ENCODE measurements at places on chromosomes 7 and 10. TPM values are rescaled to one million over a fixed set of nuclear protein-coding genes. Genes with fewer than 3 reads are reported as not detected.

ZNF25 gene
- polyA plus RNA-seq, result 16.1 TPM

DNA sequence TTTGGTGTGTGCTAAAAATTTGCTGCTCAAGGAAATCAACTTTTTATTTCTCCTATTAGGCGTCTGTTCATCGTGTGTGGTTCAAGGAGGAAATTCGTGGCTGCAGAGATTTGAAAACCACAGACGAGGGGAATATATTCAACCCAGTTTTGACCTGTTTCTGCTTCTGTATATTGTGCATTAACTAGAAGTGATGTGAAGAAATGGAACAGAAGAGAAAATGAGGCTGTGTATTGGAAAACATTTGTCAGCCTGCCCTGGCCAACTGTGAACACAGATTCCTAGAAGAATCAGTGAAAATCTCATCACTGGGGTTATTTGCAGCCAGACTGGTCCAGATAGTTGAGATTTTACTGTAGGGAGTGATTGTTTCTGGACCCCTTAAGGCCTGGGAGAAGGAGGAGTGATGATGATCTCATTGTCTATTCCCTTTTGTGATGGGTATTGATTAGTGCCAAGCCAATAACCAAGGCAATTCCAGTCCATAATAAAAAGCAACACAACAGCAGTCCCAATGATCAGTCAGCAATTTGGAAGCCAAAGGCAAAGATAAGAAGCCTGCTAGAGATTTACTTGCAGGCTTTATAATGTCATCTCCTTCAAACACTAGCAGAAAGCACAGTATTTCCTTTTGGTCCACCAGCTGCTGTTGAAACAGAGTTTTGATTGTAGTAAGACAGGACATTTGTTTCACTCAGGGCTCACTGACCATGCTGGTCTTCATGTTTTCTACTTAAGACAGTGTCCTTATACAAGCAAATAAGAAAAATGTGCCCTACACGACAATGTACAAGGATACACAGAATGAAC is 339.4 kb downstream of the PRPF18 start:
- DNase-seq, result no peak

- peak; percentile 91 for DNase-seq
Measured at GRCh38 chr10:21525367-21526187, at the start of gene SKIDA1. SKIDA1 (minus strand) TSS chr10:21525682; CDS start chr10:21517822, 7,860 bp downstream.

DNA sequence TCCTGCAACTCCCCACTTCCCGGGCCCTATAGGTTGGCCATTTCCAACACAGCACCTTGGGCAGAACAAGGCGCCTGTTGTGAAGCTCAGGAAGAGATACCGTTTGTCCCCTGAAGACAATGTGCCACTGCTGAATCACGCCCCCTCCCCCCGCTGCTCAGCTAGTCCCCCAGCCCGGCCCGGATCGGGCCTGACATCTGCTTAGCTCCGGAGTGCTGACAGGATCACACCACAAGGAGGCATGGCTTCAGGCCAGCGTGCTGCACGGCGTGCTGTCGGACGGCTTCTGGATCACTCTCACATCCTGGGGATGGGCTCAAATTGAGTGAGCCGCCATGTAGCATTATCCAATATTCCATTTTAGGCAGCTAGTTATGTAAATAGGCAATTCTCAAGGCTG is 62.1 kb upstream of the EFCAB10 start:
- DNase-seq, result no peak

DUS4L gene
- polyA plus RNA-seq, result 17.2 TPM

CABCOCO1 gene
- 6.0 TPM for polyA plus RNA-seq

HABP2 gene
- polyA plus RNA-seq, result 0.41 TPM

DNA sequence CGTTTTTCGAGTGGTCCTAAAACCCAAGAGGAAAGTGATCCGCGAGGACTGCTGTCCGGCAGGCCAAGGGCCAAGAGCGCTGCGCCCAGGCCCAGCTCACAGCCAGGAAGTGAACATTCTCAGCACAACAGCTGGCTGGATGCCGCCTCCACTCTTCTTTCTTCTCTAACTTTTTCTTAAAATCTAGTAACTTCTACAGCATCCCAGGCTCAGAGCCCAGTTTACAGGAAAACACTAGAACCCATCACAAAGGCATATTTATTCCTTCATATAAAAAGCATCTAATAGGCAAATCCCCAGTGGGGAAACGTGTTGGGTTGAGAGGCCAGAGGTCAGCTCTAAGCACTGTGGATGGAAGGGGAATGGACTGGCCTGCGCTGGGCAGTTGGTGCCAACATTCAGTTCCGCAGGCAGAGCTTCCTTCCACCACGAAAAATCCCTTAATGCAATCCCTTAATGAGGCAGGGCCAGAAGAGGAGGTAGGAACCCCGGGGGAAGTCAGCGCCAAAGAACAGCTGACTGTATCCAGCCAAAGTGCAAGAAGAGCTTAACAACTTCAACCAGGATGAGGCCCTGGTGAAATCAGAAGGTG is 74.8 kb downstream of the ZRANB1 start:
- no peak for DNase-seq

OR9A2 gene
- not detected for polyA plus RNA-seq

- DNase-seq, result no peak
Measured at GRCh38 chr10:44829426-44829825, 81.7 kb upstream of the TMEM72 start.

- no peak for DNase-seq
Measured at GRCh38 chr10:37947526-37947925, 28.9 kb downstream of the ZNF25 start.

- no peak for DNase-seq
Measured at GRCh38 chr7:96219378-96220130, 102.3 kb downstream of the SLC25A13 start.
